Activated T-helper 1 cell treated with anti-CD3 and anti-CD28 coated beads, Interleukin-2, amount 50 U/mL, for 16 hours (primary cell): ENCODE measurements at places on chromosomes 16 and 17.

GRCh38 chr17:83179811-83180210 is 100.4 kb downstream of the METRNL start:
- DNase-seq, result no peak

DNA sequence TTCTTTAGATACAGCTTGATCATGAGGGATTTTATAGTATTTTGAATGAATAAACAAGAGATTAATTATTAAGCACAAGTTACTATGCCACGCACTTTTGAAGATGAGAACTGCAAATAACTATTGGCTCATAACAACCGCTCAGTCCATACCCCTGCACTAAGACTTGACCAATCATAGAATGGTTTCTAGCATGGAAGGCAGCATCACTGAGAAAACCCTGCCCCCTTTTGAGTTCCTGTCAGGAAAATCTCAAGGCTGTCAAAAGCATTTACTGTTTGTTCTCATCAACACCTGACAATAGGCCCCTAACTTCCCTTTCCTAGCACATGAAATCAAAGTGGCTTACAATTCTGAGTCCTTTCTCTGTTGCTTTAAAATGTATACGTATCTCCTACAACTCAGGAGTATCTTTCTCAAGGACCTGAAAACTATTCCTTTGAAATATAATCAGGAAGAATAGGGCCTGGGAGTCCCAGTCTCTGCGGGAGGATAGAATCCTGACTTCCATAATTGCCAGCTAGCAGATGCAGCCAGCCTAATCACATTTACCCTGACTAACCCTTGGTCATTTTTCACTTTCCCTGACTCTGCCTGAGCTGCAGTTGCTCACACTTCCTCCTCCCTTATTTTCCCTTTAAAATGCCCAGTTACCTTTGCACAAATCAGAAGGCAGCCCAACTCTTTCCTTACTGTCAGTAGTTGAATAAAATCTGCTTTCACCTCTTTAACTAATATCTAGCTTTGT is 9.1 kb upstream of the MMD start:
- DNase-seq, result no peak

DNA sequence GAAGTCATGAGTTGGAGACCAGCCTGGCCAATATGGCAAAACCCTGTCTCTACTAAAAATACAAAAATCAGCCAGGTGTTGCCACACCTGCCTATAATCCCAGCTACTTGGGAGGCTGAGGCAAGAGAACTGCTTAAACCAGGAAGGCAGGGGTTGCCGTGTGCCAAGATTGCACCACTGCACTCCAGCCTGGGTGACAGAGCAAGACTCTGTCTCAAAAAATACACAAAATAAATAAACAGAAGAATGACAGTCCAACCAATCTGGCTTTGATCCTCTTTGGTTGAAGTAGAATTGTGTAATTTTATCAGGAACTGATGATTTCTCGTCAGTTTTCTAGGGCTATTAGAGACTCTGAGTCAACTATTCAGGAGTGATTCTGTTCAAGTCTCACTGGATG is 79.4 kb downstream of the SLC5A11 start:
- no peak for DNase-seq

DNA sequence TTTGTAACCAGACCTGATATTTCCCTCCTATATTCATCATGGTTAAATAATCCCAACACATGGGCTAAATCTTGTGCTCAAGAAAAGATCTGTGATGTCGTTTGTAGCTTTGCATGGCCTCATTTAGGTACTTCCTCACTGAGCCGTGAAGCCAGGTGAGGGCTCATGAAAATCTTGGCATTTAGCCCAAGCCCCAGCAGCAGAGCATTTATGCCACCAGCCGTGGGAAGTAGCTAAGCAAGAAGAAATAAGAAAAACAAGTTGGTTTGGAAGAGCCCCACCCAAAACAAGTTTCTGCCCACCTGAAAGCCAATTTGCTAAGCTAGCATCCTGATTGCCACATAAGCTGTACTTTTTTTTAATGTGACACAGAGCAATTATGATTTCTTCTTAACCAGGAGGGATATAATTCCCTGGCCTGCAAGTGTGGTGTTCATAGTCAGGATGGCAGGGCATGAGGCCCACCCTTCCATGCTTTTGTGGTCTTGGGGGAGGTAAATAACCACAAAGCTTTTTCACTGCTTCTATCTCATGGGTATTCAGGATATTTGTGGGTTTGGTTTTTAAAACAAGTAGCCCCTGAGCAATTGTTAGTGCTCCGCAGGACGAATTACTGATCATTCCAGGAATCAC is 10.5 kb downstream of the TMIGD1 start:
- no peak for DNase-seq

DNA sequence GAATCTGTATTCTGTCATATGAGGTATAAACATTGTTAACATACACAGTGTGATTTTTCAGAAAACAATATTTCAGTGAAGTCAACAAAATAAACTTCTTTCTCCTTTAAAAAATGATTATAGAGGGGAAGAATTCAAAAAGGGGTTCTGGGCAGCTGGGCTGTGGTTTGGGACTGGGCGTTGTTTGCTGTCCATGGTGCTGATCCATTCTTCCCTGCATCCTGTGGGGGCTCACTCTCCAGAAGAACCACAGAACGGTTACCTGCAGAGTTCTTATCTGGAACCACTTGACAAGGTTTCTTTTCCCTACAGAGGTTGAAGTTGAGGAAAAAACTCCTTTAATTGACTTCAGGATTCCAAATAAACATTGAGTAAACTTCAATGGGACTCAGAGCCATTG is 1091.0 kb downstream of the CDH8 start:
- no peak for DNase-seq

GRCh38 chr17:32516450-32516849 is 29.7 kb downstream of the CDK5R1 start:
- DNase-seq, result no peak

DNA sequence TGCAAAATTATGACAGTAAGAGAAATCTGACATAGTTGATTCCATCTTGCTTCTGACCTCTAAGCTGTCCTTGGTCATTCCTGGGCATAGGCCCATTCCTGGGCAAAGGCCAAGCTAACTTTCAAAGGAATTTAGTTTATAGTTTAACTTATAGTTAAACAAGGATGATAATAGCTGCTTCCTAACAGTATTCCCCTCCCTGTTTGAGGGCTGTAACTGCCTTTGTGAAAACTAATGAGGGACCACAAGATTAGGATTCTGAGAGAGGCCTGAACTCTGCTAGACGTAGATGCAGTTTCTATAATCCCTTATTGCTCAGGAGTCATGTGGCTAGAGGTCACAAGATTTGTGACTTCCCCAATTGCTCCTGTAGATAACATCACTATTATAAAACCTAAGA is 80.2 kb upstream of the ASIC2 start:
- no peak for DNase-seq

GRCh38 chr16:89291363-89291762 is 73.9 kb downstream of the ZNF778 start:
- no peak for DNase-seq

GRCh38 chr16:30474074-30474452 is 1.5 kb downstream of the ITGAL start:
- DNase-seq, result no peak

DNA sequence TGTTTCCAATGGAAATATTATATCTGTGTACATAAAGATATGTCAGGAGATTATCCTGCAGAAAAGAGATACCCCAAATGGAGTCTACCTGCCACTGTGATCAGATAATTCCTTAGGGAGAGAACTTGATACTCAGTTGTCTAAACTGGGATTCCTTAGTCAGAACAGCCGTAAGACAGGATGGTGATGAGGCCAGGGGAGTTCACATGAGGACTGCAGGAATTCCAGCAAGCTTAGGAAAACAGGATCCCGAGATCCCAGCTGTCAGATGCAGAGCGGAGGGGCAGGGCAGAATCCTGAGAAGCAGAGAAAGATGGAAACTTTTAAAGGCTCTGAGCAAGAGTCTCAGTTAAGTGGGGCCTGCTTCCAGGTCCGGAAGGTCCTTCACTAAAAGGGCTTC is 4.7 kb downstream of the KRABD2 start:
- no peak for DNase-seq

DNA sequence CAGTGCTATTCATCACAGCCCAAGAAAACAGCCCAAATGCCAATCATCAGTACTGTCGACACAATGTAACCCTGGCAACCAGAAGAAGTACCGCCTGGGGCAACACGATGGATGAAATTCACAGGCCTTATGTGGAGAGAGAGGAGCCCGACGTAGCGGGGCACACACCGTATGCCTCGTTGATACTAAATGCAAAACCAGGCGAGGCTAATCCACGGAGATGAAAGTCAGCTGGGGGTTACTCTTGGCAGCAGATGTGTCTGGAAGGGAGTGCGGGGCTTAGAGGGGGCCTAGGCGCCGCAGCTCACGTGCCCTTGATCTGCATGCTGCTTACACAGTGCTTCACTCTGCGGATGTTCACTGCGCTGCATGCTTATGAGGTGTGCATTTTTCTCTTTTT is 29.8 kb downstream of the ITGAE start:
- DNase-seq, result no peak

DNA sequence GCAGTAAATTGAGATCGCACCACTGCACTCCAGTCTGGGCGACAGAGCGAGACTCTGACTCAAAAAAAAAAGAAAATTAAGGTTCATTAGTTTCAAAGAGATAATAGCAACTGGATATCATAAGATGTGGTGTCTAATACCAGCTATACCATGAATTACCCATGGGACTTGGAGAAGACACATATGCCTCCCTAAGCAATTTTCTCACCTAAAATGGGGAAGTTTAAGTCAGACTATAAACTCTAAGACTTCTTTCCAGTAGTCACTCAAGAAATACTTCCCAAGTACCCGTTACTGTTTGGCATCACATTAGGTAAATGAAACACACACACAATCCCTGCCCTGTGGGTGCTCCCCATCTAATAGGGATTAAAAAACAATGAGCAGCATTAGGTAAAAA is 22.6 kb downstream of the SMURF2 start:
- DNase-seq, result no peak

- no peak for DNase-seq
Measured at GRCh38 chr16:84266451-84266850, 26.6 kb upstream of the KCNG4 start.

- no peak for DNase-seq
Measured at GRCh38 chr16:17155936-17156335, 314.8 kb downstream of the XYLT1 start.

DNA sequence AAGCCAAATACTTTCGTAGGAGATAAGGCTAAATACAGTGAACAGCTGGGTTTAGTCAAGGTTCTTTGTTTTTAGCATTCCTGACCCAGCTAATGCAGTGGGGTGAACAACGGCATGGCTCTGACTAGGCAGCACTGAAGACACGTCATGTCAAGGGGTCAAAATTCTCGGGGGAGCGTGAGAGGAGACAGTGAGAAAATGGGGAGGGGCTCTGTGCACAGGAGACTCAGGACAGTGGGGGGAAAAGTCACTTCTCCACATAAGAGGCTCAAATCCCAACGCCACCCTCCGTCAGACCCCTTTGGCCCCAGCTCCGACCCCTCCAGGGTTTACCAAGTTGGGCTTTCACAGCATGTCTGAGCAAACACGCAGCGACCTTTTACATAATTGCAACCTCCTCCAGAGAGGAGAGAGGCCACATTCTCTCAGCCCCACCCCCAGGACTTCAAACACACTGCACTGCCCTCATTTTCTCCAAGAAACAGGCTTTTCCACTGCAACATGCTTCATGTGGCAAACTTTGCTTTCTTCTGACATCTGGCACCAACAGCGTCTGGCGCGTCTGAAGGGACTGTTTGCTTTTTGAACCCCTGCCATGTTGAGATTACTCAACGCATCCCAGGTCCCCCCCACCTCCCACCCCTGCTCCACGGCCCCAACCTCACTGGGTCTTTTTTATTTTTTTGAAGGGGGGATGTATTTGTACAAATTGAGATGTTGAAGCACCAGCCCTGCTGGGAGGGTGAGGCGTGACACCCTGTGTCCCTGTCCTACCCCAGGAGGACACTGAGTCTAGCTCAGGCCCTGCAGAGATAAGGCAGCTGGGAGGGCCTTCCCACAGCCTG is 30.0 kb downstream of the AXIN2 start:
- DNase-seq, result no peak

DNA sequence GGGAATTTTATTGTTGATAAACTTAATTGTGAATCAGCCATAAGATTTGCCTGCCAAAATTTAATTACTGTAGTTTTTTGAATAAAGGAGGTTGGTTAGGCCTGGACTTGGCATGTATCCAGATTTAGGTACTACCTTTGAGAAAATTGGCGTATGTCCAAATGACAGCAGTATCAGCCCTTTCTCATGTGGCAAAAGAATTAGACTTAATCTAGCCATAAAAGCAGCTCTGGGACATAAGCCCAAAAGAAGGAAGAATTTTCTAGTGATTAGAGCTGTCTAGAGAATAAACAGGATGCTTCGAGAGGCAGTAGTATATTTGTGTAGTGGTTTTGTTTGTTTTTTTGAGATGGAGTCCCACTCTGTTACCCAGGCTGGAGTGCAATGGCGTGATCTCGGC is 27.7 kb downstream of the PPM1E start:
- DNase-seq, result no peak

- DNase-seq, result no peak
Measured at GRCh38 chr16:4506450-4506849, 30.3 kb downstream of the HMOX2 start.

GRCh38 chr17:69179227-69179952 is 37.7 kb upstream of the ABCA6 start:
- no peak for DNase-seq

DNA sequence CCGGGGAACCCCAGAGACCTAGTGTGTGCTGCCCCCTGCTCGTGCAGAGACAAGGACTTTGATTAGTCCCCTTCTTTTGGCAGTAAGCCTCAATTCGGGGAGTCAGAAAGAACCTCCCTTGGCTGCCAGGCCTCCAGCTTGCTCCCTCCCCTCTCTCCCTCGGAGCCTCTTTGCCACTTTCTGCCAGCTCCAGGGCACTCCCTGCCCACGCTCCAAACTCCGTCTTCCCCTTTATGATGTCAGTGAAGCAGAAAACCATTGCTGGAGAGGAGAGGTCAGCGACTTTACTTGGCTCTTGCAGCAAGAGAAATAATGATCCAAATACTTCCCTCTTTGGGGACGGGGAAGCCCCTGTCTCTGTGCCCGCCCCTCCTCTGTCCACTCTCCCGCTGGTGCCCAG is 28.1 kb downstream of the TTYH2 start:
- no peak for DNase-seq

GRCh38 chr17:66782851-66783250 is 52.1 kb upstream of the CACNG5 start:
- DNase-seq, result no peak

DNA sequence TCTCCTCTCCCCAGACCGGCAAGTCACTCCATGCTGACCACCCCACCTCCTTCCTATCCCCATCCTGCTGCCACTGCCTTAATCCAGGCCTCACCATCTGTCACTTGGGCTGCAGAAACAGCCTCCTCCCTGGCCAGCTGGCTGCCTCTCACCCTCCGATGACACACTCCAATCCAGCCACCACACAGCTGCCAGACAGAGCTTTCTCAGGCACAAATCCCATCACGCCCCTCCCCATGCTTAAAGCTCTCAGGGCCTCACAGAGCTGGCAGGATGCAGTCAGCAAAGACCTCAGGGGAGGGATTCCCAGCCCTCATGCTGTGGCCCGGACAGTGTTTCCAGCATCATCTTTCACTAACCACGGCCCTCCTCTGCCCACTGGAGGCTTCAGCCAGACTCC is 13.7 kb downstream of the CAMKK1 start:
- no peak for DNase-seq

GRCh38 chr17:38425031-38425430 is 3.2 kb upstream of the ARHGAP23 start:
- DNase-seq, result no peak

GRCh38 chr16:19417640-19418039 is at the start of gene TMC5:
TSS of gene TMC5 (plus strand) at chr16:19417883. CDS start at chr16:19440039, 22,156 bp downstream.
- no peak for DNase-seq

GRCh38 chr17:1049446-1050225 is 52.7 kb downstream of the TIMM22 start:
- no peak for DNase-seq

GRCh38 chr16:2341456-2342447 is 1.2 kb upstream of the ABCA3 start:
- DNase-seq, result no peak
